ENCODE measurements at places on chromosomes 4 and X.

DNA sequence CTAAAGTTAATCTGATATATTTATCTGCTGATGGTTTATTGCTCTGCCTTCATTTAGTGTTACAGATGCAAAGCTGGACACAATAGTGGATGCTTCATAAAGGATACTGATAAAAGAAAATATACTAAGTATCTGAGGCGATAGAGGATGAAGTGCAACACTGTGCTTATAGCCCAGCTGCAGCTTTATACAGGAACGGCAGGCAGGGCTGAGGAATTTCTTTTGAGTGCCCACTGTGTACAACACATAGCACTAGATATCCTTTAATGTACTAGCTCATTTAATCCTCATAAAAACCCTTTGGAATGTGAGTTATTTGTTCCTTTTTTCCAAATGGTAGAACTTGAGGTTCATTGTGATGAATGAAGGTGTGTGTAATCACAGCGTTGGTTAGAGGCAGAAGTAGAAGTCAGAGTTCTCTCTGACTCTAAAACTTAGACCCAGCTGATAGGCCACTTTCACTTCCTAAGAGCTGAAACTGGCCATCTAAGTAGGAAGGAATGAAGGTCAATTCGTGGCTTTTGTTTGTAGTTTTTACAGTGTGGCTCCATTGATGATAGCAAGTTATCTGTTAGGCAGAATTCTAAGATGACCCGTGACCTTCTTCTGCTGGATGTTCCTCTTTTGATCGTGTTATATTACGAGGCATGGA lies 138.0 kb downstream of the VEGFC start:
- DNase-seq: no peak

DNA sequence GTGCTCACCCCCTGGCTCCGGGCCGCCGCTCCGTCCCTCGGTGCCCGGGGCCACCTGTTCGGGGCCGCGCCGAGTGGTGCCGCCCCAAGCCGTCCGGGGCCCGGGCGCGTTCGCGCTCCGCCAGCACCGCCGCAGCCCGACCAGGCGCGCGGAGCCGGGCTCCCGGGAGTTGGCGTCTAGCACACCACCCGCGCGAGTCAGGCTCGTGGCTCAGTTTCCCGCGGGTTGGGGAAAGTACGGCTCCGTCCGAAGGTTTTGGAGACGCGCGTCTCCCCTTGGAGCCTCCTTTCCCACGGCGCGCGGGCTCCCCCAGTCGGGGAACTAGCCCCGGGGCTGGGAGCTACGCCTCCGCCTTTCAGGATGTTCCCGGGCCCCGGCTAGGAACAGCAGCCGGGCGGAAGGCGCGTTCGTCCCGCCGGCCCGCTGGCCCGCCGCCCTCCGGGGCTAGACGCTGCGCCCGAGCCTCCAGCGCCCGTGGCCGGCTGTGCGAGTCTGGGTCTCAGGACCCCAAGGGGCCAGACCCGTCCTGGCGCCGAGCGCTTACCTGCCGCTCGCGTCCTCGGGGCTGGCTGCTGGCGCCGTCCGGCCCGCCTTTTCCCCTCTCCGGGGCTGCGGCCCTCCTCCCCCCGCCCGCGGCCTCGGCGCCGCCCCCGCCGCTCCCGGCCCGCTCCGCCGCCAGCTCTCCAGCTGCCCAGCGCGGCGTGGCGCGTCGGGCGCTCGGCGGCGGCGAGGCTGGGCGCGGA lies at the start of gene ADGRG2:
TSS of gene ADGRG2 (minus strand) at position 571 of the 743 bp plus-strand sequence. CDS start 53,634 bp downstream, outside the sequence.
- DNase-seq: no peak

- no peak for DNase-seq
These were observed 111.2 kb upstream of the TECRL start for GRCh38 chr4:64520421-64520820.

GRCh38 chr4:163693211-163693610 lies 198.7 kb downstream of the TMA16 start:
- DNase-seq: no peak

GRCh38 chr4:76363556-76364290 lies 57.2 kb downstream of the STBD1 start:
- no peak for DNase-seq

DNA sequence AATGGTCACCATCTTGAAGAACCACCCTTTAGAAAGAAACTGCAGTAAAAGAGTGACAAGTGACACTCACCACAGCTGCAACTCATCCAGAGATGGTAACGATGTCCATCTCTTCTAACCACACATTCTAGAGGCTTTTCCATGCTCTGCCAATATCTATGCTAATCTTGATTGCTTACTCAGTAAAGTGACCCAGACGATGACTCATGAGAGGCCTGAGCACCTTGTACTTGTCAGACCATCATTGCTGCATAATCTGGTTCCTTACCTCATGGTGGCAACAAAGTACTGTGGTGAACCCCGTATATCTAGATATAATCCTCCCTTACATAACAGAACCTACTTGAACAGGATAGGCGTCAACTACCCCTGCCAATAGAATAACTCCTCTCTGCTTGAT lies 75.6 kb downstream of the CCNG2 start:
- no peak for DNase-seq

DNA sequence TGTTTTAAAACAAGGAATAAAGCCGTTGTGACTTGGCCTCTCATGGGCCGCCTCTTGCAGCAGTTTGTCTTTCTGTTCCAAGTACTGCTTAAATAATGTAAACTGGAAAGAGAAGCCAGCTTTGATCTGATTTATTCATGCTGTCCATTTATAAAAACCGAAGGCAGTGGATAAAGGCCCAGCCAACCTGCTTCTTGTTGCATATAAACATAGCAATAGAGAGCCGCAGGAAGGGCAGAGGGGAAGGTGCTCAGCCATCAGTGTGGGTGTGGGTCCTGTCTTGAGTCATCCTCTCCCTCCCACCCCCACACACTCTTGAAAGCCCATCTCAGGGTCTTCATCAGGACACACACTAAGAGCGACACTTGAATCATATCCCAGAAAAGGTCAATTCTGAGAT lies 187.9 kb upstream of the FAM9B start:
- no peak for DNase-seq

- no peak for DNase-seq
These were observed 6.5 kb upstream of the TSPAN5 start for GRCh38 chr4:98664959-98665358.

- no peak for DNase-seq
These were observed 269.3 kb downstream of the DHX15 start for GRCh38 chr4:24315056-24315455.

- no peak for DNase-seq
These were observed 36.0 kb downstream of the DLG3 start for GRCh38 chrX:70480660-70481018.

GRCh38 chr4:169659716-169660670 lies 39.6 kb downstream of the CLCN3 start:
- peak; percentile 63 for DNase-seq

DNA sequence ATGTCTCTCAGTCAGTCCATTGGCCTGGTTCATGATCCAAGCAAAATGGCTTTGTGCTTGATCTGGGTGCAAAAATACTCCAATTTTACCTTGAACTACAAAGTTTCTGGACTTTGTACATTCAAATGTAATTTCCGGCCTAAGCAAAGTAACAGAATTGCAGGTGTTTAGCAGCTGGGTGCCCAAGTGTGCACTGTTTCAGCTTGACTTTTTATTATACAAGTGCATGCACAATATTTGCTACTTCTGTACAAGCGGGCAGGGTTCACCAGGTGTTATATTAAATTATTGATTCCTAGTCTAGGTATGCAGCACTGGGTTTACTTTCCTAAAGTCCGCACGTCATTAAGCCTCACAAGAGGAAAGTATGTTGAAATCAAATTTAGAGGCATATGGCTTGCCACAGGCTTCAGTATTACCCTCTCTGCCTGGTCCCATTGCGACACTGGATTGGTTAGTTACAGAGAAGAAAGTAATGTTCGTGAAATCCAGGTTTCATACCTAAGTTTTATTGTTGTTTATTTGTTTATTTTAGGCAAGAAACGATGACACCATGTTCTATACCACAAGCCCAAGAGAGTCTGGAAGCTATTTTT lies 376.9 kb upstream of the CTSO start:
- DNase-seq: no peak

GRCh38 chrX:136468391-136469103 lies 19.2 kb upstream of the BRS3 start:
- DNase-seq: no peak

DNA sequence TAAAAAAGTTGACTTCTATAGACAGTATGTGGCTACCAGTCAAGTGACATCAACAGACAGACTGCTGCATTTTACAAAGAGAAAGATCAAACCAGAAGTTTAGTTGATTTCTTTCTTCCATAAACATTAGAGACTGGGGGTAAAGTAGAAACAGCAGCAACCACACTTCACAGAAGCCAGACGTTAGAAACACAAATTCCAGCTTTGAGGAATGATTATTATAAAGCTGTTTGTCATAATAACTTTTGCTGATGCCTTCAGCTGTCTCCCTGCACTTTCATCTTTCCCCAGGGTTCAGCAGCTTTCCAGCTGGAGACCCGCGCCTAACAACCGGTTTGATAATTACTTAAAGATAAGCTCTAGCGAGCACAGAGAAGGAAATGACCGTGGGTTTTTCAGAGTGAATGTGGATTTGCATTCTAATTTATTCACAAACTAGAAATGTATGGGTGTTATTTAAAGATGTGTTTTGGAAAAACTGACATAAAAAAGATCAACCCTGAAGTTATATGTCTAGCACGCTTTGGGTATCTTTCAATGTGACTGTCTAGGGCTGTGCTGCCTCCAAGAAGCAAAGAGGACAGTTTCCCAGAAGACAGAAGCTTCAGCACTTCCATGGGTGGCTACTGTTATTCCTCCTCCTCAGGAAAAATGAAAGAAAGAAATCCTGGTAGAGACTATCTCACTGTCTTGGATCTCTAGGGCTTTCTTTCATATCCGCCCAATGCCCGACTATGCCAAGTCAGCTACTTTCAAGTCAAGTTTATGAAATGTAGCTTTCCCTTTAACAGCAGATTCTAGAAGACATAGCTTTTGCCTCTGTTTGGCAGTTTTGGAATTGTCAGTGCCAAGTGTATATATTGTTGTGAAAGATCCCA lies 15.0 kb upstream of the ENAM start:
- no peak for DNase-seq

DNA sequence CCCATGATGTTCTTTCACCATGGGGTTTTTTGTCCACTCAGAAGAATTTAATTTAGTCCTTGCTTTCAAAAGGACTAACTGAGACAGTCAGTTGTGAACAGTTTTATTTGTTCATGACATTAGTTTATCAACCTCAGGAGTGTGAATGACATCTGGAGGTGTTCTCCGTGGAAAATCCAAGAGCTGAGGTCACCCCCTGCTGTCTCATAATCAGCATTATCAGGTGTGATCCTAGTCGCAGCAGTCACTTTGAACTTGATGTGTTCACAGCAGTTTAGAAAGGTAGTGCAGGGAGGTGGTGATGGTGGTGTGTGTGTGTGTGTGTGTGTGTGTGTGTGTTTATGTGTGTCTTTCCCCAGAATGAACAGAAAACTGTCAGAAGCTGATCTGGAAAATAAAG lies 1760.8 kb upstream of the PCDH10 start:
- no peak for DNase-seq

GRCh38 chr4:53194727-53195126 lies 171.1 kb downstream of the SCFD2 start:
- no peak for DNase-seq

GRCh38 chrX:54423161-54423888 lies 16.9 kb upstream of the TSR2 start:
- DNase-seq: no peak

DNA sequence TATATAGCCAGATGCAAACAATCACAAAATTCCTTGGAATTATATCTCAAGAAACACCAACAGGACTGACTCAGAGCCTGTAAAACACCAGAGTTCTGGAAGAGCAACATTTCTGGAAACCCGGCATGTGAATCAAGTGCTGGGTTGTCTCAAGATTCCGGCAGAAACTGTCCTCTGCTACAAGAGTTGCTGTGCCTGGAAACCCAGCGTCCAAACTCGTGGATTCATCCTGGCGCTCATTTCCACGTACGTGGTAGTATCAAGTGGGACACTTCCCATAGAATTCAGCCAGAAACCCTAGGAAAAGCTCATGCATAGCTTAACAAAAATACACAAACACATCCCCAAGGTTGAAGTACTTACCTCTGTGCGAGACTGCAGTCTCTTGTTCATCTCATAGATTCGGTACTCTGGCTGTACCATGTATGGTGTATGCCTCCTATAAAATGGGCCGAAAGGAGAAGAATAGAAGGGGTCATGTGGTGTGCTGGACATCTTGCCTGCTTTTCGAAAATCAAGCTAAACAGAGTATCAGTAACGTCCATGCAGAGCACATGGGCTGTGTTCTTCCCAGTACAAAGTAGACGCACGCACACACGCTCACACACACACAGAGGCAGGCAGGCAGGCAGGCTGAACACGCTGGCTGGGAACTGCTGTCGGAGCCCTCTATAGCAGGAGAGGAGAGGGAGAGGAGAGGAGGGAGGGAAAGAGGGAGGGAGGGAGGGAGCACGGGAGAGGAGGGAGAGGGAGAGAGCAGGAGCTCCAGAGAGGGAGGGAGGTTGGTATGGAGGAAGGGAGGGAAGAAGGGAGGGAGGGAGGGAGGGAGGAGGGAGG lies at the start of gene LDB2:
TSS of gene LDB2 (minus strand) at position 655 of the 837 bp plus-strand sequence.
- DNase-seq: no peak

- DNase-seq: no peak
These were observed 533.2 kb upstream of the FAT1 start for GRCh38 chr4:187256897-187257296.

DNA sequence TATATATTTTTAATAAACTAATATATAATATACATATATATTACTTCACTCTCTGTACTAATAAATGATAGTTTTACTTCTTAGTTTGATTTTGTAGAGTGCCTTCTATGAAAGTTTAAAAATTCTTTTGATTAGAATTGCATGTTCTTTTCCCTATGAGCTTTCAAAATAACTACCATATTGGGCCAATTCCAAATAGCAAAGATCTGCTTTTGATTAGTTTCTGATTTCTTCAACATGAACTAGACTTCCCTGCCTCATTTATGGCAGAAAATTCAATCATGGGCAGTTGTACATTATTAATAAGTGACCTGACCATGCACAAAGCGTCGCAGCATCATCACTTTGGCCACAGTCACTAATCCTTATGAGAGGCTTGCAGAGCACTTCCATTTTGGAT lies 48.9 kb upstream of the TEX13A start:
- DNase-seq: no peak

DNA sequence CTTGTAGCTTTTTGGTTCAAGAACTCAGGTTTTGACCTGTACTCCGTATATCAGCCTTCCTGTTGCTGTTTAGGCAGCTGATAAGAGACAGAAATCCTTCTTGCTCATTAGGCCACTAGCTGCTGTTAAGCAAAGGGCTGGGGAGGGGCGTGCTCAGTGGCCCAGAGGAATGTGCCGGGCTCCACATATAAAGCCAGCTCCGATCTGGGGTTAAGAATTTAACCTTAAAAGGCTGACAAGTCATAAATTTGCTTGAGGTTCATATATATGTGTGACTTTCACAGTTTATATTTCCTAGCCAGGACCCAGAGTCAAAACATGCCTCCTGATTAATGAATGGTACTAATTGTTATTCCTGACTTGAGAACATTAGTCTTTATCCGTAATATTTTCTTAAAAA lies 15.3 kb downstream of the GPC3 start:
- DNase-seq: no peak

Measured in NCI-H2081 treated with DMSO at 0.1 percent for 48 hours (cell line).